ENCODE measurements at places on chromosomes 7 and 10.

- no peak for DNase-seq
These were observed 8.6 kb downstream of the RAPGEF5 start for GRCh38 chr7:22348379-22348778.

GRCh38 chr10:71077143-71077581 lies 135.2 kb upstream of the UNC5B start:
- DNase-seq, result no peak

- DNase-seq, result no peak
These were observed 590.2 kb downstream of the SH2D4B start for GRCh38 chr10:81127931-81128330.

DNA sequence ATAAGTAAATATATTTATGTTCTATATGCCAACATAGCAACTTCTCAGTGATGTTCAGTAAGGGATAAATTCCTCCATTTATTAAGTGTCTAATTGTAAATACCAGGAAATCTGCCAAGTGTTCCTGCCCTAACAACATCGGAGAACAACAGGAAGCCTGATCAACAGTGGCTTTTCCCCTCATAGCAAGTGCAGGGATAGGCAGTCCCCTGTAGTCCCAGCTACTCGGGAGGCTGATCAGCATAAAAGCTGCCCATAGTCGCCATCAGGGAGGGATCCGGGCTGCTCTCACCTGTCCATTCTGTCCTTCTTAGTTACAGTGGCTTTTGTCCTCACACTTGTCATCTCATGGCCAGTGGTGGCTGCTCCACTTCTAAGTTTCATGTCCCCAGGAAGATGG lies 141.3 kb downstream of the IDE start:
- no peak for DNase-seq

- no peak for DNase-seq
These were observed 33.2 kb upstream of the TLX1 start for GRCh38 chr10:101097881-101098280.

- DNase-seq, result no peak
These were observed 24.2 kb downstream of the IFIT3 start for GRCh38 chr10:89351780-89352597.

DNA sequence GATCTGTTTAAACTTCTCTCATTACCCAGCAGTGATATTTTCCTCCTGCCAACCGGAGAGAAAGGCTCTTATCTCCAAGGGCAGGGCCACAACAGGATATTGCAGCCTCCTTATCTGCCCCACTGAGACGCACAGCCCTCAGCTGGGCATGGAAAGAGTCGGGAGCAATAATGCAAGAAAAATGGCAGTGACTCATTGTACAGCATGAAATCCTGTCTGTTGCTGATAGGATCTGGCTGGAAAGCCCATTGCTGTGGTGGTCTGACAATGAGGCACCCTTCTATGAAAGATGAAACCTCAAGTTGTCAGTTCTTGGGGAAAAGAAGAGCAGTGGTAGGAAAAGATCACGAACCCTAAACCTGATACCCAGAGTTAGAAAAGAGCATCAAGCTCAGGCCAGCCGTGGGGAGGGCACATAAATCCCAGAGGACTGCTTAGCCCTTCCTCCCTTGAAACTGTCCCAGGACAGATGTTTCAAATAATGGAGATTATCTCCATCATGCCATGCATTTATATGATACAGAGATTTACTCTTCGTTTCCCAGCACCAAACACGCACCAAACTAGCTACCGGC lies 47.0 kb upstream of the FIGNL1 start:
- DNase-seq, result no peak

DNA sequence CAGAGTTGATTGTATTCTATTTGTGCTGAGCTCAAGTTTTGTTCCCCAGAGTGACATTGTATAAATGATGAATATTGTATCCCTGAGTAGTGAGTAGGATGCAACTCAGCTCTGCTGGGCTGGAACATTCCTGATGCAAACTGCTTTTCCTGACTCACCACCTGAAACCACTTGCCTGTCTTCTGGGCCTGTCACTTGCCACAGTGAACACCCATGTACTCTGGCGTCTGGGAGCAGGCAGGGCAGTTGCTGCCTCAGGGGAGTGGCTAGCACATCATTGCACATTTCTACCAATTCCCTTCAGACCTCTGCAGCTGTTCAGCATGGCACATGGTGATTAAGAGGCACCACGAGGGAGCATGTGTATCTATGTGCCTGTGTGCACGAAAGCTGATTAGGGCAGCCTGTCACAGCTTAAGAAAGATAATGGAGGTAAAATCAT lies 157.3 kb downstream of the SND1 start:
- DNase-seq, result no peak

GRCh38 chr7:85376589-85376988 lies 189.7 kb upstream of the SEMA3D start:
- no peak for DNase-seq

DNA sequence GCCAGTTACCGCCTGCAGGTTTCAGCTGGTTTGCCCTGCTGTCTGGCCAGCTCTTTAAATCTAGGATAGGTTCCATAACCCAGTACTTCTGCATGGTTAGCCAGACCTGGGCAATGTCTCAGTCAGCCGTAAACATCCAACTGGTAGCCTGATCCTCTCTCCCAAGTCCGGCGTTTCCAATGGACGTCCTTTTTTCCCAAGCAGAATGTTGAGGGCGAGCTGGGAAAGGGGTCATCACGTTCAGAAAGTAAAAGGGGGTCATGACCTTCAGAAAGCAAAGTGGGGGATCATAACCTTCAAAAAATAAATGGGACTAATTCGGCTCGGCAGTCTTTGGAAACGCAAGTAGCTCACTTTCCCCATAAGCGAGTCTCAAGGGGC lies 430 bp downstream of the PON3 start:
- no peak for DNase-seq

DNA sequence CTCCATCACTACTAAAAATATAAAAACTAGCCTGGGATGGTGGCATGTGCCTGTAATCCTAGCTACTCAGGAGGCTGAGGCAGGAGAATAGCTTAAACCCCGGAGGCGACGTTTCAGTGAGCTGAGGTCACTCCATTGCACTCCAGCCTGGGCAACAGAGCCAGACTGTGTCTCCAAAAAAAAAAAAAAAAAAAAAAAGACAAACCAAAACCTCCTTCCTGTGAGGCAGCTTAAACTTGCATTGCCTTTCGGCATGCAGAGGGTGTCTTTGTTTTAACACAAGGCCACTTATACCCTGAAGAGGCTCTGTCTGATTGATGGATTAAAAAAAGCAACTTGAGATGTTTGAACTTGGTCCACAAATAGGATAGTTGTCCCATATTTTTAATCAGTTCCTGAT lies 128.4 kb upstream of the RSU1 start:
- no peak for DNase-seq

GRCh38 chr7:46291601-46292150 lies 370.6 kb upstream of the IGFBP3 start:
- DNase-seq, result no peak

DNA sequence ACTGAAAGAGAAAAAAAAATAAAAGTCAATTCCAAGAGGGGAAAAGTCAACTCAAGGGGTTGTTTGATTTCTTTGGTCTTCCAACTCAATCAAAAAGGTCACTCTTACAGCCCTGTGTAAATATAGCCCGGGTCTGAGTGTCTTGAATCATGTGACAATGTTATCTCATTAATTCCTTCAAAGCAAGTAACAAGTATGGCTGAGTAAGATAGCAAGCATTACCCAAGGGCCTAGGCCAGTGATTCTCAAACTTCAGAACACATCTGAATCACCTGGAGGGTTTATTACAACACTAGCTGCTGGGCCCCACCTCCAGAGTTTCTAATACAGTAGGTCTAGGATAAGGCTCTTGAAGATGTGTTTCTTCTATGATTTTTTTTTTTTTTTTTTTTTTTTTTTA lies 125.0 kb downstream of the PRLHR start:
- DNase-seq, result no peak

GRCh38 chr7:64562256-64562625 lies 630 bp downstream of the ZNF680 start:
- no peak for DNase-seq

GRCh38 chr10:36606234-36606839 lies 519.1 kb upstream of the ANKRD30A start:
- DNase-seq, result no peak

Measured in activated T-cell treated with anti-CD3 and anti-CD28 coated beads, Interleukin-2, amount 50 U/mL, for 48 hours (primary cell).